ENCODE measurements at places on chromosomes 3 and 15.

DNA sequence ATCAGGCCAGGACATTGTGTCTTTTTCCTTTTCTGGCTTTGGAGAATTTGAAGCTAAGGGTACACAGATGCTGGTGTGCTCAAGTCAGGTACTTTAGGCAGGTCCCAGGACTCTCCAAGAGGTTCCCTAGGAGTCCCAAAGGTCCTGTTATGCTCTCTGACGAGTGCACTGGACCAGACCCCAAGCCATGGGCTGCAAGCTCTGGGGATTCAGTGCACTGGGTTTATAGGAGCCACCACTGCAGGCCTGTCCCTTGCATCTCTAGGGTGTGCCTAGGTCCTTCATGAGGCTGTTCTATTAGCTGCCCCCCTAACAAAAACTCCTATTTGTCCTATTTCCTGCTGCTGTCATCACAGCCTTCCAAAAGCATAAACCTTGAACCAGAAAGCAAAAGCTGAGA lies 31.9 kb upstream of the BFSP2 start:
- DNase-seq = no peak

DNA sequence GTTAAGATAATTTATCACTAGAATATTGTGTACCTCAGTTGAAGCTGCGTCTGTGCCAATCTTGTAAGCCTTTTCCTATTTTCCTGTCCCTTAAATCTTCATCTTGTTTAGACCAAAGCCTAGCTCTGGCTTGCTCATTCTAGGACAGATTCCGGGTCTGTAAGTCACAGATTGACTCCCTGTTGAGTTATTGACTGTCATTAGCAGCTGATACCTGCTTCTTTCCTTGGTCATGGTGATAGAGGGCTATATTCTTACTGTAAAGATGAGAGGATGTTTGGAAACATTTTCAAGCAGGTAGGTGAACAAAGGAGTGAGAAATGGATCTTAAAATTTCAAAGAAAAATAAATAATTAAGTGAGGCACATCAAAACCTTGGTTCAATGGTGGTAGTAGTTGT lies 200.2 kb downstream of the KCNH8 start:
- no peak for DNase-seq

- DNase-seq = no peak
Observed at GRCh38 chr3:94179059-94179458, 116.2 kb downstream of the NSUN3 start.

- no peak for DNase-seq
Observed at GRCh38 chr3:13841141-13841540, 38.7 kb downstream of the WNT7A start.

DNA sequence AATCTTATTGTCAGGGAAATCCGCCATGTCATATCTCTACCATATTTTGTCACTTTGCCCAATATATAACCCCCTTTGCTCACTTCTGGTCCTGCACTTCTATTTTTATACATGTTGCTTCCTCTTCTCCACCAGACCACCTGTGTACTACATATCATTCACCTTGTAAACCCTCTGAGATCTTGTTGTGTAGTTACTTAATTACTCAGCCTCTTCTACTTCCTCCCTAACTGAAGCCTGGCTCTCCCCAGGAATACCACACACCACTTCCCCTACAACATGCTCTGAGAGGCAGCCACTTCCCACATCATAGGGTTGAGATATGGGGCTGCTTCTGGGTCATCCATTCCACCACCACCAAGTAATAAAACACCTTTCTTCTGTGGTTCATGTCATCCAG lies 10.0 kb downstream of the HEXA start:
- no peak for DNase-seq

DNA sequence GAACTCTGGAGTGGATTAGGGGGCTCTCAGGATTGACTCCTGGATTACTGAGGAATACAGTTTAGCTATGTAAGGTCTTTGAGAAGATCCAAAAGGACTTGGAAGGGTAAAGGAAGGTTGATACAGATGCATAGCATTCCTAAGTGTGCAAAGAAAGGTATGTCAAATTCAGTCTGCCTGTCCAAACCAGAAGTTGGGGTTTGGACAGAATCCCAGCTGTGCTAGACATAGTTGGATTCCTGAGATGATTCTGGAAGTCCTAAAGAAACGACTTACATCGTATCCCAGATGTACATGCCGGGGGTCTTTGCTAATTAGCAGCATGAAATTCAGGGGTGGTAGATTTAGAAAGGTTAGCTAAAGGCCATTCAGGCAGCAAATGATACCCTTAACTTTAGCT lies 97.7 kb upstream of the TSPAN3 start:
- DNase-seq = no peak

GRCh38 chr3:164851905-164852304 lies 226.4 kb downstream of the SI start:
- no peak for DNase-seq

GRCh38 chr3:19576343-19576742 lies 357.7 kb downstream of the EFHB start:
- no peak for DNase-seq

GRCh38 chr15:77418391-77418965 lies 1.4 kb downstream of the PEAK1 start:
- DNase-seq = no peak

Measured in D721Med (cell line).